ENCODE measurements at places on chromosomes 5 and 9.

- no peak for DNase-seq
Measured at GRCh38 chr9:115211413-115212124, 93.6 kb upstream of the TNC start.

GRCh38 chr9:3001311-3001710 lies 157.4 kb upstream of the PUM3 start:
- DNase-seq: no peak

GRCh38 chr5:1874771-1875220 lies 7.9 kb downstream of the IRX4 start:
- DNase-seq: no peak

- DNase-seq: no peak
Measured at GRCh38 chr9:7234144-7234543, 476.4 kb downstream of the KDM4C start.

DNA sequence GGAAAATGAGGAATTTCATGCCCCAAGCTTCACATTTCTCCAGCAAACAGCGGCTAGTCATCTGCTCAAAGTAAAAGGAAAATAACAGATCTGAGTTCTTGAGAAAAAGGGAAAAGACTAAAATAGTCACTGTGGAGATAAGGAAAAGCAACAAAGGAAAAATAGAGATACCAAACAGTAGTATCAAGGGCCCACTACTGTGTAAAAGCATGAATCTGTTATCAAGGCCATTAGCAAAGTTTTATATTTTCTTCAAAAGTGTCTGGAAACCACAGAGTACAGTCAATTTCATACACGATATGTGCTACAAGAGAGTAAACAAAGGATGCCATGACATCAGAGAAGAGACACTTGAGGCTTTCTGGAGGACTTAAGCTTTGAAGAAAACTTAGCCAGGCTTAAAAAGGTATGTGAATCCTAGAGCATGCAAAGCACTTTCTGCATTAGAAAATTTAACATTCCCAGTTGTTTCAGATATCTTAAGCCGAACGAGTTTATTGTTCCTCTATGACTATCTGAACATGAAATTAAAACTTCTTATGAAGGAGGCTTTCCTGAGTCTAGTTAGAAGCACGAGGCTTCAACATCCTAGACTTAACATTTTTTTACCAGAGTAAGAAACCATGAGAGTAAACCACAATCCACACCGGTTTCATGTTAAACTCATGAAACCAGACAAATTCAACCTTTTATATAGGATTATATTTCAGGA lies 1.2 kb downstream of the TTC33 start:
- no peak for DNase-seq

GRCh38 chr9:8284884-8285283 lies 485.3 kb upstream of the DMAC1 start:
- DNase-seq: no peak

DNA sequence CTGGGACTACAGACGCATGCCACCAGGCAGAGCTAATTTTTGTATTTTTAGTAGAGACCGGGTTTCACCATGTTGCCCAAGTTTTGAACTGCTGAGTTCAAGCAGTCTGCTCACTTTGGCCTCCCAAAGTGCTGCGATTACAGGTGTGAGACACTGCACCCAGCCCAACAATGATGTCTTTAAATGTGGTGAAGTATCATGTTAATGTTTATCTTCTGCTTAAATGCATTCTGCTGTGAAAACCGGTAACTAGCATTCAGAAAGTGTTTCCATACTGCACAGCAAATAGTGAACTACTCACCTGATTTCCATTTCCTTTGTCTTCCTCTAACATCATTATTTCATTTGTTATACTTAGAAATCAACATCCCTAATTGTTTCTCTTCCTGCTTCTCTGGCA lies 264.0 kb upstream of the ITGA1 start:
- DNase-seq: no peak

- DNase-seq: no peak
Measured at GRCh38 chr9:129813661-129814060, 10.3 kb downstream of the TOR1A start.

GRCh38 chr9:123065196-123065595 lies 31.7 kb downstream of the GPR21 start:
- DNase-seq: no peak

DNA sequence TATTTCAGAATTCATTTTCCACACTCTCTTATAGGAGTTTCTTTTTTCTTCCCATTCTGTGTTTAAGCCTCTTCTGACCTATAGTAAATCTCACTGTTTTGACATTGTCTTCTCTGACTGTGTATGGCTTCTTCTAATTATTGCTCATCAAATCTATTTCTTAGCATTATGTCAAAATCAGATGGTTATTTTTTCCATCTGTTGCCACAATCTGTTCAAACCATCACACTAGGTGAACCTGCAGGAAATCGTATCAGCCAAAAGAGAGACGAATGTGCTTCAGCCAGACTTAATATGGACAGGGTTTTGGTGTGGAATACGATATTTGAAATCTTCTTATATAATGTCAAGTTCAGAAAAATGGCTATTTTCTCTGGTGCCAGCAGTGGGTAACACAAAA lies 15.9 kb upstream of the SEMA4D start:
- no peak for DNase-seq

DNA sequence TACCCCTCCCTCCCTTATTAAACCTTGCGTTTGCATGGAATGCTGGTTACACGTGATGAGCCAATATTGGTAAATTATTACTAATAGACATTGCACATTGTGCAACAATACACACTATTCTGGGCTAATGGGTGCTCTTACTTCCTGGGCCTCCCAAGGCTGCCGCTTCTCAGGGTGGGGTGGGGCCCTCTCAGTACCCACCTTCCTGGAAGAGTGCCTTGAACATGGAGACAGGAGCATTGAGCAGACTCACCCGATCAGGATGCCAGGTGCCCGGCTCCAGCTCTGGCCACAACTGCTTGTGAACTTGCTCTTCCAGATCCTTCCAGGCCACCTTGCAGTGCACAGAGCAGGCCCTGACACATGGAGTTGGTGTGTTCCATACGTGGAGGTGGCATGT lies 24.7 kb upstream of the CEP72 start:
- DNase-seq: no peak

DNA sequence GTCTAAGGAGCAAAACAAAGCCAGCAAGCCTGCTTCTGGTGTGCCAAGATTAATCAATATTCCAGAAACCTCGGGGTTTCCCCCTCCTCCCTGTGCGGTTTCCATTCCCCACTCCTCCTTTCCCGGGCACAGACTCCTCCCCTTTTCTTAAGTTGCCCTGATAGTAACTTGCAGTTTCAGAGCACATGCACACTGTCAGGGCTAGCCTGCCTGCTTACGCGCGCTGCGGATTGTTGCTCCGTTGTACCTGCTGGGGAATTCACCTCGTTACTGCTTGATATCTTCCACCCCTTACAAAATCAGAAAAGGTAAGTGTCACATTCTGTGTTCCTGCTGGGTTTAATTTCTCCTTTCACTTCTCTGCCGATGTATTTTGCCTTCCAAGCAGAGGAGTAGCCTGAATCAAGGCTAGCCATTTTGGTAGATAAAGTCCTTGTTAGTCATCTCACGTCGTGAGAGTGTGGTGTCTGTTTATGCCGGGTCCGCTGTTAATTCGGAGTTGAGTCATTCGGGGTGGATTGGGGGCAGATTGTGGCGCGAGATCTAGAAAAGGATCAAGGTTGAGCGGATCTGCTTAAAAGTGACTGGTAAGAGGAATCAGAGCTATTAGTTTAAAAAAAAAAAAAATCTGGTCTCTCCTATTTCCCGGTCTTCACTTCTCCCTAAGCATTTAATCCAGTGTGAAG lies at the start of gene SLC1A3:
Gene SLC1A3 (plus strand): TSS at position 179 of the 686 bp plus-strand sequence. CDS start 1,818 bp downstream, outside the sequence.
- no peak for DNase-seq

DNA sequence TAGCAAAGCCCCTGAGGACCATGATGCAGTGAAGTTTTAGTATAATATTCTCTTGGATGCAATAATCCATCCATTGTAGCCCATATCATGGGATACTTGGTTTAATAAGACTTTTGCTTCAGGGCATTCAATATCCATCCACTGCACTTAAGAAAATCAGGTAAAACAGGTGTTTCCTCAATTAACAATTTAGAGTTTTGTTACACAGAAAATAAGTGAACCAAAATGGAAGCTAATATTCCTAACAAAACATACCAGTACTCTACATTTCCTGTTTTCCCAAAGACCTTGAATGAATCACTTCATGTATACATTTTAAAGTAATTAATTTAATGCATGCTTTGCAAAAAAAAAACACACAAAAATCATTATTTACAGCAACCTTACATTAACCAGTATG lies 305.6 kb downstream of the NR2F1-AS1 start:
- DNase-seq: no peak

DNA sequence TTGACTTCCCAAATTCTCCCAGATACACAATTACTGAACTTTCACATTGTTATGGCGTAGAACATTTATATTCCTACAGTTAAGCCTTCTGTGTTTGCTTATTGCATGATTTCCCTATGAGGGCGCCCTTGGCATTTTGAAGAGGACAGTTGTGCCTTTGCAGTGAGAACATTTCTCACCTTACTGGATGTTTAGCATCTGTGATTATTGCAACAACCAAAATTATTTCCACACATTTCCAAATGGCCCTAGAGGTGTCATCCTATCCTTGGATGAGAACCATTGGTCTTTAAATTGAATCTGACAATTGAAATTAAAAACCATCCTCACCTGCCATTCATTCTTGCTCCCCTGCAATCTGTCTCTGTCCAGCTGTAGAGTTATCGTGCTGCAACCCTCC lies 104.0 kb downstream of the MAMDC2 start:
- no peak for DNase-seq

DNA sequence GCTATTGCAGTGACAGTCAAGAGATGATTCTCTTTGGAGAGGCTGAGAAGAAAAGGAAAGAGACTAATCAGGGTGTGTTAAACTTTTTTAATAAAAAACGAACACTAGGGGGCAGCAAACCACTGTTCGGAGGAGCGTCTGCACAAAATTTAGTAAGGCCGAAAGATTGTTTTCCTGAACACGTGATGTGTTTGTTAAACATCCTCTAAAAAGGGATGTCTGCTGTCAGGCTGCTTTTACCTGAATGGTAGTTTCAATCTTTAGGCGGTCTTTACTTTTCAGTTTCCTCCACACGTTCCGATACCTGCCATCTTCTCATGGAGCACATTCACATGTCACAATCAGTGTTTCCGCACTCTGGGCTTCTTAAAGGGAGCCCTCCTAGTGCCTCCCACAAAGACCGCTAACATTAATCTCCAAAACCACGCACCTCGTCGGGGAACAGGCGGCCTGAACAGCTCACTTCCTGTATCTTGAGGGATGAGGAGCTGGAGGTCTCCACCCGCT lies 125.2 kb downstream of the GPBP1 start:
- DNase-seq: no peak

GRCh38 chr5:23703940-23704855 lies 196.8 kb downstream of the PRDM9 start:
- no peak for DNase-seq

DNA sequence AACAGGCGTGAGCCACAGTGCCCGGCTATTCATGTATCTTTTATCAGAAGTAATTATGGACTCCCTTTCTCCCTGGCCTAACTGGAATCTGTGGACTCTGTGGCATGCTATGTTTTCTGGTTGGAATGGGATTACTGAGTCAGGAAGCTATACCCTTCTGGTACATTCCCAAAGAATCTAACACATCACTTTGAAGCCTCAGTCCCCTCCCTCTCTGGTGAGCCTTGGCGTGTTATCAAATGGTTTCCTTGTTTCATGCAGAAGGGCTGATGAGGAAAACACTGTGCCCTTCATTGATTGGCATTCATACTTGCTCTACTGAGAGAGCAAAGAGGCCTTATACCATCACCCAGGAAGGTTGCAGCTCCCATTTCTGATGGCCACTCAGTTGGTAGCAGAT lies 22.9 kb downstream of the C5orf15 start:
- no peak for DNase-seq

DNA sequence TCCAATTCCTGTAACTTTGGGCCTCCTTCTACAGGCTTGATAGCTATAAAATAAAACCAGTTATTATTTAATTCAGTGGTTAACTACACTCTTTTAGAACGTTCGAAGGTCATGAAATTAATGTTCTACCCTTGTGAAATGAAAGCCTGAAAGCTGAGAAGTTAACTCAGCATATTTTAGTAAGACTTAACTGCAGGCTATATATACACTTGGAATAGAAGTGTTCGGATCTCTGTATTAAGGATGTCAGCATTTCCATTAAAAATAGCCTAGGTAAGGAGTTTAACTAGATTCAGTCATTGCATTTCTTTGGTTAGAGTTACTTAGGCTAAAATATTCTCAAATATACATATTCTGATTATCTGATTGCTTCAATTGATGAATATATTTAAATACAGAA lies 229.2 kb downstream of the MRPS30 start:
- DNase-seq: no peak

Data from iPS DF 19.7 (cell line).